ENCODE measurements at places on chromosomes 16 and 17.

GRCh38 chr16:70737377-70738082, 51.7 kb upstream of the MTSS2 start:
- DNase-seq = peak; percentile 30

- no peak for DNase-seq
These were observed 137.0 kb upstream of the RCVRN start for GRCh38 chr17:10041916-10042588.

- no peak for DNase-seq
These were observed 70.2 kb upstream of the NETO2 start for GRCh38 chr16:47213761-47214440.

DNA sequence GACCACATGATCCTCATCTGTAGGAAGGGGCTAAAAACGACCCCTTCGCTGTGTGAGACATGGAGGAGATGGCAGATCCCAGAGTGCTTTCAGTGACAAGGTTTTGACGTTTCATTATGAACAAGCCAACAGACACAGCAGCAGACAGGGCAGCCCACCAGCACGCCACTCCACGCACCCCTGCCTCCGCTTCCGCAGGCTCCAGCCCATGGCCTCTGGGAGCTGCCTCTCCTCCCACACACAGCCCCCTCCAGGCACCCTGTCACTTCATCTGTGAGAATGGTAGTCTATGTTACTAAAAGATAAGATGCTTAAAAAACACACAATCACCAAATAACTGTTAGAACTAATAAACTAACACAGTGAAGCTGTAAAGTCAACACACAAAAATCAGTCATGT, 12.3 kb upstream of the ADCY7 start:
- no peak for DNase-seq

DNA sequence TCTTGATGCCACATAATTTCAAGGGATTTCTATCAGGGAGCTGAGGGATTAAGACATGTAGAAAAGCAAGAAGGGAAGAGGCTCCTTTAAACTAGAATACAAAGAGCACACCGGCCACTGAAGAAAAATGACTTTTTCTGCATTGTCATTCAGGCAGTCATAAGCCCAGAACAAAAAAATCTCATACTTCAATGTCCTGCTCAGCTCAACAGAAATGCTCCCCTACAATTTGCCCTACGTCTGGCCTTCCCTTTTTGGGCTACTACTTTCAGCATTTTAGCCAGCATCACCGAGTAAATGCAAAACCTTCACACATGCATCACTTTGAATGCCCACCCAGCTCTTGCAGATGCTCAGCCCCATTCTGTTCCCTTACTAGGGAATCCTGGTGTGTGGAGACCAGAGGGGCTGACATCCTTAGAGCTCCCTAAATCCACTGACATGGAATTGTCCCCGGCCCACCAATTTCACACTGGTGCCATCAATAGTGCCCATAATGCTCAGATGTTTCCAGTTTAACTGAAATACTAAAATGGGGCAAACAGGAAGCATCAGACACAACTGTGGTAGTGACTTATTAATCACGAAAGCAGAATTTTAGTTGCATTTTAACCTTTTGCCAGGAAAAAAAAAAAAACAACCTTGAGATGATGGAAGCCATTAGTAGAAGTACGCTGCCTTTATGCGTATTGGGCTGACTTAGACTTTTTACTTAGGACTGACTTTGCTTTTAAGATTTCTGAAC, 2.7 kb downstream of the MAP3K14 start:
- DNase-seq = no peak

- DNase-seq = no peak
These were observed 140.8 kb downstream of the FTO start for GRCh38 chr16:53844804-53845203.

DNA sequence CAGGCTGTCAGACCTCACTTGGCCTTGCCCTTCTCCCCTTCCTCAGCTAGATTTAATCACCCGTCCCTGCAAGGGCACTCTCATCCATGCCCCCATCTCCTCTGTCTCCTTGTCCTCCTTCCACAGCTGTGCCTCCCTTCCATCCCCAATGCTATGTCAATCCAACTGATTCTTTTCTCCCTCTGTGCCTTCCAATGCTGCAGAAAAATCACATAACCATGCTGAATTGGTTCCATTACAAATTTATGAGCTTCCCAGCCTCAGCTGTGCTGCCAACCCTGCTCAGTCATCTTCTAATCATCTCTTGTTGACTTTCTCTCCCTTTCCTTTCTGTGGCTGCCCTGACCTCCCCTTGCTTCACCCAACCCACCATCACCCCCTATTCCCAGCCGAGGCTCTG, 56.3 kb upstream of the PIRT start:
- DNase-seq = no peak

GRCh38 chr17:63376949-63377348, 69.2 kb downstream of the CYB561 start:
- DNase-seq = no peak

GRCh38 chr17:82330322-82331239, 3.0 kb downstream of the SECTM1 start:
- no peak for DNase-seq

DNA sequence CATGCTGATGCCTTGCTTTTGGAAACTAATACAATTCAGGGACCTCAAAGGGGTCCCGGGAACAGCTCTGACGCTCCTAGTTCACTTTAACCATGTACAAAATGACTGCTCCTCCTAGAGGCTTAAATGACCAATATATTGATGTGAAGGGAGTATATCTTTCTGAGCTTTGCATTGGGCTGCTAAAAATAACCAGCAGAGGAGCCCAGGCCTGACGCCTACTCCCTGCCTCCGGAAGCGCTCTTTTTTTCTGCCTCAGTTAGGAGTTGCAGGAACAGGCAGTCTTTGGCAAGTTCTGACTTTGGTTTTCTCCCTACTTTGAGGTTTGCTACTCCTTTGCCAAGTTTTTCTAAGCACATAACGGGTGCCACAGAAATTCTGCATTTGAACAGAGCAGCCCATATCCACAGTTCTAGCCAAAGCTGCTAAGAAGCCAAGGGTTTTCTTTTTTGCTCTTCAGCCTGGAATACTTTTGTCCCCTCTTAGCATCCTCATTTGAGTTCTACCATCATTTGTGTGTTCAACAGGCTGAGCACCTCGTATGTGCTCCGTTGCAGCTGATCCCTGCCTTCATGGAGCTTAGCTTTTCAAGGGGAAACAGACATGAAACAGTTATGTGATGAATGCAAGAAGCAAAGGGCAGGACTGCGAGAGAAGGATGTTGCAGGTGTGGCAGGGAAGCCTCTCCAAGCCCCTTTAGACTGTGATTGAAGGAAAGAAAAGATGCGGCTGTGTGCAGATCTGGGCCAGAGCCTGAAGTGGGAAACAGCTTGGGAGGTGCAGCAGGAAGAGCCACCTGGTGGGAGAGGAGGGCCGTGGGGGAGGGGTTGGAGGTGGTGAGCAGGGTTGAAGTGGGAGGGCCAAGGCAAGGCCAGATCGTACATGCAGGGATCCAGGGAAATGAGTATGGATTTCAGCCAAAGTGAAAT, 2.8 kb upstream of the NAGPA start:
- no peak for DNase-seq

DNA sequence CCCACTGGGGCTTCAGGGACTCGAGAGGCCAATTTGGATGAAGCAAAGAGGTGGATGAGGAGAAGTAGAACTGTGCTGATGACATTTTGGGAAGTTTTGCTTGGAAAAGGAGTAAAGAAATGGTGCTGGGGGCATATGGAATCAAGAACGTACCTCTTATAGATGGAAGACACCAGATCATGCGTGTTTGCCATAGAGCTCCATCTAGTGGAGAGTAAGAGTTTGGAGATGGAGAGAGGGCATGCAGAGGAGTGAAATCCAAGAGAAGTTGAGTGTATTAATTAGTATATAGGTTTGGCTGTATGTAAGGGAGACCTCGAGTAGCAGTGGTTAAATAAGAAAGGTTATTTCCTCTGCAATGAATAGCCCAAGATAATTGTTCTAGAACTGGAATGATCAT, 56.0 kb downstream of the SHISA6 start:
- DNase-seq = no peak

DNA sequence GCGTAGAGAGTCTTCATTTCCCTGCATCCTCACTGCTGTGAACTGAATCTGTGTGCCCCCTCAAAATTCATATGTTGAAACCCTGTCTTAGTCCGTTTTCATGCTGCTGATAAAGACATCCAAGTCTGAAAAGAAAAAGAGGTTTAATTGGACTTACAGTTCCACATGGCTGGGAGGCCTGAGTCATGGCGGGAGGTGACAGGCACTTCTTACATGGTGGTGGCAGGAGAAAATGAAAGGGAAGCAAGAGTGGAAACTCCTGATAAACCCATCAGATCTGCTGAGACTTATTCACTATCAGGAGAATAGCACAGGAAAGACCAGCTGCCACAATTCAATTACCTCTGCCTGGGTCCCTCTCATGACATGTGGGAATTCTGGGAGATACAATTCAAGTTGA, 3.1 kb upstream of the CCDC42 start:
- DNase-seq = no peak

DNA sequence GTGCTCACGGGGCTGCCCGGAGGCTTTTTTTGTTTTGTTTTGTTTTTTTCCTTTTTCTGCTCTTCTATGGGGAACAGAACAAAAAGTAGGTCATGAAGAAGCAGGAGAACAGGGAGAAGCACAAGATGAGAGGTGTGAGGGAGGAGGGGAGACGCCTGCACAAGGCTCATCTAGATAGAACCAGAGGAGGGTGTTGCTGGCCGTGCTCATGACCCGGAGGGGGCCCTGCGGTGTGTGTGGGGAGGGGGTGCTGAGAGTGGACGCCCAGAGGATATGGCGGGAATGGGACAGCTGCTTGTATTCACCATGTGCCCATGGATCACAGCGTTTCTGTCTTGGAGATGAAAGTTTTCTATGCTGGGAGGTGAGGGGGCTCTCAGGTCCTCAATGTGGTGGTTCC, 183.7 kb downstream of the FOXL1 start:
- no peak for DNase-seq

DNA sequence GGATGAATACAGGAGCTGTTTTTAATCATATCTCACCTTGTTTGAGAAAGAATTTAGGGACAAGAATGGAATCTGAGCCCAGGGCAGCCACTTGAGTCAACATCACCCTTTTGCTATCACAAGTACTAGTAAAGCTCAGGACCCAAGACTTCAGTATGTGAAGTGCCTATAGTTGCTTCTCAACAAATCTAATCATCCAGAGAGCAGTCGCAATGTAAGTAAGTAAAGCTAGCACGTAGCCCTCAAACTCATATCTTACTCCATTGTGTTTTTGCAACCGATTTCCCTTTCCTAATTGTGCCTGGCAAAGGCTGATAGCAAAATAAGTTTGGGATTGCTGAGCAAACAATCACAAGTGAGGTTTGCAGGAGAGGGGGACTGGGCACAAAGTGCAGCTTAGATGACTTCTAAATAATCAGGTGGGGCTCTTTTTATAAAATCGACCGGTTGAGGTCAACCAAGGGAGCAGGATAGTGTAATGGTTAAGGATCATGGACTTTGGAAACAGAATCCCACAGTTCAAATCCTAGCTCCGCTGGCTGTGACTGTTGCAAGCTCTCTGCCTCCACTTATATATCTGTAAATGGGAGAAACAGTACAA, 13.0 kb downstream of the TOB1 start:
- no peak for DNase-seq

- no peak for DNase-seq
These were observed 145.5 kb downstream of the MSI2 start for GRCh38 chr17:57401556-57402488.

GRCh38 chr16:2260250-2260649, 7.7 kb downstream of the RNPS1 start:
- DNase-seq = no peak

DNA sequence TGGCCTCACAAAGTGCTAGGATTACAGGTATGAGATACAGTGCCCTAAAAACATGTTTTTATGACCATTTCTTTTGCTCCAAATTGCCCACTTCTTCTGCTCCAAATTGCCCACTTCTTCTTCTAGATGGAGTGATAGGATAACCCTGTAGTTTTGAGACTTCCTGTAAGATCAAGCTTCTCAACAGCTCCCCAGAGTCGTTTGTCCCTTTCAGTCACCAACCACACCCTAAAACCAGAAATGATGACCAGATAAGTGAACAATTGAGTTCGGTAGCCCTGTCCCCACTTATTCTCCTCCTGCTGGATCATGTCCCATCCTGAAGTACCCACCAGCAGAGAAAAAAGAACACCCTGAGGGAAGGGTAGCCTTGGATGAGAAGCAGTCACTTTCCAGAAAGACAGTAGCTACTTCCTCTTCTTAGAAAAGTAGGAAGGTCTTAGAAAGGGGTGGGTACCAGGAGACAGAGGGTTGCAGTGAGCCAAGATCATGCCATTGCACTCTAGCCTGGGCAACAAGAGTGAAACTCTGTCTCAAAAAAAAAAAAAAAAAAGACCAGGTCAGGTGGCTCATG, 2.5 kb downstream of the ODAD4 start:
- no peak for DNase-seq

GRCh38 chr17:79651761-79652160, 40.9 kb upstream of the RBFOX3 start:
- no peak for DNase-seq

DNA sequence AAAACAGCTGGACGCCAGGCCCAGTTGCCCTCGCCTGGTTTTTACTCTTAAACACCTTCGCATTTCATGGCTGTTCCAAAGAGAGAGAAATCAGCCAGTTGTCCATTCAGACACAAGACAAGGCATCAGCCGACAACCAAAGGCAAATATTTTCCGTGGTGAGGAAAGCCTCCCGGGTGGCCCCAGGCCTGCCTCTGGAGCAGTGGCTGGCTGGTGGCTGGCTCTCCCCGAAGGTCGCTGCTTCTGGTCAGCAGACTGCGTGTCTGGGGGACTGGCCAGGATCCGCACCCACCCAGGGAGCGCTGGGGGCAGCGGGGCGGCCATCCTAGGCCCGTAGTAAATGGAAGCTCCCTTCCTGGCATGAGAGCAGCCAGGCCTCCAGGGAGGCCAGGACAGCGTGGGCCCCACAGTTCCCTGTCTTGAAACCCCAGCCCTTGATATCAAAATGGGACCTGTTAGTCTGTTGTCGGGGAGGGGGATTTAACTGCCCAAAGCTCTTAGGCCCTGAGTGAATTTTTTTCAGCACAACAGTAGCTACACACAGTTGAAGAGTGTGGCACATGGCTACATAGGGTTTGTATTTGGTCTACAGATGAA, 57.7 kb downstream of the SREBF1 start:
- DNase-seq = no peak

- no peak for DNase-seq
These were observed 31.7 kb downstream of the SGSM2 start for GRCh38 chr17:2369039-2369438.

Measured in T-helper 22 cell (primary cell).